Gastrocnemius medialis (tissue), 4 donors: ENCODE measurements at places on chromosomes 6 and 20. TPM values are rescaled to one million over a fixed set of nuclear protein-coding genes. Genes with fewer than 3 reads are reported as not detected.

DNA sequence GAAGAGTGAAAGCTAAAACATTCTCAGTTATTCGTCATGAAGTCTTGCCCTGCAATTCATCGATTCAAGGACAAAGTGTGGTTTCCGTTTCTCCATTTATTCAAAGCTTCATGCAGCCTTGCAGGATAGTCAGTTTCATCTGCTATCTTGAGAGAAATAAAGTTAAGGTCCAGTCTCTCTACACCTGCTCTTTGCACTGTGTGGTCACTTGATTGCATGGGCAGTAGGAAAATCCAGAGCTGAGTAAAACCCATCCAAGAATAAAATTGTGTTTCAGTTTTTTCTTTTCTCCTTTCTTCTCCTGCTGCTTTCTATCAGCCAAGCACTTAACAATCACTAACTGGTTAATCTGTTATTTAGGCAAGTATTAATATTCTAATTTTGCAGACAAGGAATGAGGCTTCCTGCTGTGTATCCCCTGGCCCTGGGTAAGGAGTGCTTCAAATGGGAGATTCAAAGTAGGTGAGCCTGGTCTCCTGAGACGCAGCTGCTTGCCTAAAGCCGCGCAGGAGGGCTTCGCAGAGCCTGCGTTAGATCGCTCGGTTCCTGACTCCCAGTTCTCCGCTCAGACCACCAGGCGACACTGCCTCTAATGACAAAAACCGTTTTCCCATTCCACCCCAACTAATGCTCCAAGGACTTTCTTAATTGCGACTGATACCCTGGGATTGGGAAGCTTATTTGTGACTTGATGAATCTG, 808.3 kb downstream of the TFAP2A start:
- H3K27ac ChIP-seq: no peak overlapping the region
- no peaks in the 10 kb centered on the region for H3K36me3 ChIP-seq
- H3K4me3 ChIP-seq: no peak overlapping the region
- H3K4me1 ChIP-seq: no peaks in the 10 kb centered on the region
- H3K27me3 ChIP-seq: no peaks in the 10 kb centered on the region
- DNase-seq: no peak

DNA sequence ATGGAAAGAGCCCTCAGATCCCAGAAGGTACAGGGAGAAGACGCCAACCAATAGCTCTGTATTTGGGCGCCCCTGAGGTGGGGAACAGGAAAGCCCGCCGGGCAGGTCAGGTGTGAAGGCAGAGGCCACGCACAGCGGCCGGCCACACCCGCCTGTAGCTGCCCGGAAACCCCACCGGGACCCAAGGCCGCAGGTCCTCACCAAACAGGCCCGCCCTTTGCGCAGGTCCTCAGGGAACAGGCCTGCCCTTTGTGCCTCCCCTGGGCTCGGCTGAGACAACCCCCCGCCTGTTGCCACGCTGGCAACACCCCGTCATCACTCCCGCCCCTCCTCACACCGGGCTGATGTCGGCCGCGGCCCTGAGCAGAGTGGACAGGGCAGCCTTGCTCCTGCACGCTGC, 44.9 kb upstream of the CHRNA4 start:
- no peak overlapping the region for H3K27ac ChIP-seq
- H3K4me1 ChIP-seq: no peaks in the 10 kb centered on the region
- H3K27me3 ChIP-seq: peaks cover 12% of the 10 kb centered on the region
- DNase-seq: no peak
- no peaks in the 10 kb centered on the region for H3K36me3 ChIP-seq
- H3K4me3 ChIP-seq: no peak overlapping the region

DNA sequence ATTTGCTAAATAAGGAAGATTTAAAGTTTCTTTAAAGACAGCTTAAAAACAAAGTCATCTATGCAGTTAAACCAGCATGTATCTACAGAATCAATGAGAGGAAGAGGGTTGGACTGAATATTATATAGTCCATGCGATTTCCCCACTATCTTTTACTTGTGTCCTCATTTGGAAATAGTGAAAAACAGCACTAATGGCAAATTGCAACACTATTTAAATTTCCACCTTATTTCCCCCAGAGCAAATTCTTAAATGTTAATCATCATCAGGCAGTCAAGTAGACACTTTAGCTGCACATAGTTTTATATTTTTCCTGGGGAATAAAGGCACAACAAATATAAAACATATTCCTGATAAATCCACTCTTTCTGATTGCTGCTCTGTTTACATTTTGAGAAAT, 114.6 kb downstream of the LCA5 start:
- H3K4me3 ChIP-seq: no peak overlapping the region
- H3K4me1 ChIP-seq: no peaks in the 10 kb centered on the region

Gene OLIG3
- total RNA-seq: not detected

DNA sequence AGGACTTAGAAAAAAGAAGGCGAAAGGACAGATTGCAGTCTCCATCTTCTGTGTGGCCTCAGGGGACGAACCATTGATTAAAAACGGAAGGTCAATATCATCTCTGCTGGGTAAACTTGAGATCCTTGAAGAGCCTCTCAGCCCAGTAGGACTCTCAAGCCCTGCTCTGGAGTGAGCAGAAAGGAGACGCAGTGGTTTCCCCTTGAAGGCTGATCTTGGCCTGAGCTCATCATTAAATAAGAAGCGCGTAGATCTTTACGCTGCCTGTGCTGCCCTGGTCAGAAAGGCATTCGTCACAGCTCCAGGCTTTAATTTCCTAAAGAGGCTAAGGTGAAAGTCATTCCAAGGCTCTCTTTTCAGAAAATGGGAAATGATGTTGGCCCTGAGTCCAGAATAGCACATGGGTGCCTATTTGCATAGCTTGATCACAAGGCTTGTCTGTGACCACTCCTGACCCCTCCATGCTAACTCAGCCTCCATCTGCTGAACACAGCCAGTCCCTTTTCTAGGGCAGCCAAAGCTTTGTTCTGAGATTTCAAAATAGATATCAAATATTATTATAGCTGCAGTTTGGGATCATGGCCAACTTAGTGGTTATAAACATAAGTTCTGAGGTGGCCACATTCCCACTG, 29.3 kb upstream of the XRN2 start:
- H3K27ac ChIP-seq: no peak overlapping the region
- no peaks in the 10 kb centered on the region for H3K36me3 ChIP-seq
- no peak overlapping the region for H3K4me3 ChIP-seq
- no peaks in the 10 kb centered on the region for H3K27me3 ChIP-seq
- no peak for DNase-seq

- no peaks in the 10 kb centered on the region for H3K27me3 ChIP-seq
- H3K4me1 ChIP-seq: peaks cover 3% of the 10 kb centered on the region
- H3K27ac ChIP-seq: no peak overlapping the region
- H3K36me3 ChIP-seq: no peaks in the 10 kb centered on the region
- DNase-seq: no peak
These were observed 396.5 kb downstream of the RNGTT start for GRCh38 chr6:88566746-88567534.

Gene PERP
- total RNA-seq: 1.5 TPM

Gene MPIG6B
- total RNA-seq: not detected

Gene SLC22A7
- not detected for total RNA-seq

Gene GNAS-AS1
- total RNA-seq: not detected

Gene MYMX
- total RNA-seq: not detected

- peaks cover 4% of the 10 kb centered on the region for H3K4me1 ChIP-seq
- H3K4me3 ChIP-seq: no peak overlapping the region
- no peak overlapping the region for H3K27ac ChIP-seq
- DNase-seq: no peak
- H3K27me3 ChIP-seq: no peaks in the 10 kb centered on the region
- no peaks in the 10 kb centered on the region for H3K36me3 ChIP-seq
These were observed 25.3 kb downstream of the CTCFL start for GRCh38 chr20:57499676-57500075.
